ENCODE measurements at places on chromosomes 16 and 17.

DNA sequence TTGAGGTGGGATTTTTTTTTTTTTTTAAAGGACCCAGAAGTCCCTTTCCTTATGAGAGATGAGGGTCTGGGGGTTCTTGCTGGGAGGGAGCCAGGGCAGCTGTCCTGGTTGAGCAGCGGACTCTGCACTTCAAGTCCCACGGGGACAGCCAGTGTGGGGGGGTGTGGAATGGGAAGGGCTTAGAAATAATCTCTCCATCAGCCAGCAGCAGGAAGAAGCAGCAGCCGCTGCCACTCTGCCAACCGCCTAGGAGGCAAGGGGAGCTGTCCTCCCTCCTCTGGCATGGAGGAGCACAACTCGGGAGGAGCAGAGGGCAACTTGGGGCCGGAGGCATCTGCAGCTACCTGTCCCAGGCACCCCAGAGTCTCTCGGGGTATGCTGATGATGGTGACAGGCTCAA is at the start of gene KCNG4:
Gene KCNG4 (minus strand): TSS at position 104 of the 400 bp plus-strand sequence. CDS start 2,527 bp downstream, outside the sequence.
- DNase-seq = no peak

DNA sequence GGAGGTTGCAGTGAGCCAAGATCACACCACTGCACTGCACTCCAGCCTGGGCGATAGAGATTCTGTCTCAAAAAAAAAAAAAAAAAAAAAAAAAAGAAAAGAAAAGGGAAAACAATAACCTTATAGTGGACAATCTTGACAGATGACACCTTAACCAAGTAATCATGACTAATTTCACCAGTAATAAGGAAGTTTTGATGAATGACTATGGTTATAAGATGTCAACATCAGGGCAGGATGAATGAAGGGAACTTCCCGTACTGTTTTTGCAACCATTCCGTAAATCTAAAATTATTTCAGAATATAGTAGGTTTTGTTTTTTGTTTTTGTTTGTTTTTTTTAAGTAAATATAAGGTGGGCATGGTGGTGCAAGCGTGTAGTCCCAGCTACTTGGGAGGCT is 23.0 kb downstream of the GSPT1 start:
- DNase-seq = no peak

- peak; percentile 36 for DNase-seq
These were observed 863 bp downstream of the ADCY9 start for GRCh38 chr16:4115209-4115948.

DNA sequence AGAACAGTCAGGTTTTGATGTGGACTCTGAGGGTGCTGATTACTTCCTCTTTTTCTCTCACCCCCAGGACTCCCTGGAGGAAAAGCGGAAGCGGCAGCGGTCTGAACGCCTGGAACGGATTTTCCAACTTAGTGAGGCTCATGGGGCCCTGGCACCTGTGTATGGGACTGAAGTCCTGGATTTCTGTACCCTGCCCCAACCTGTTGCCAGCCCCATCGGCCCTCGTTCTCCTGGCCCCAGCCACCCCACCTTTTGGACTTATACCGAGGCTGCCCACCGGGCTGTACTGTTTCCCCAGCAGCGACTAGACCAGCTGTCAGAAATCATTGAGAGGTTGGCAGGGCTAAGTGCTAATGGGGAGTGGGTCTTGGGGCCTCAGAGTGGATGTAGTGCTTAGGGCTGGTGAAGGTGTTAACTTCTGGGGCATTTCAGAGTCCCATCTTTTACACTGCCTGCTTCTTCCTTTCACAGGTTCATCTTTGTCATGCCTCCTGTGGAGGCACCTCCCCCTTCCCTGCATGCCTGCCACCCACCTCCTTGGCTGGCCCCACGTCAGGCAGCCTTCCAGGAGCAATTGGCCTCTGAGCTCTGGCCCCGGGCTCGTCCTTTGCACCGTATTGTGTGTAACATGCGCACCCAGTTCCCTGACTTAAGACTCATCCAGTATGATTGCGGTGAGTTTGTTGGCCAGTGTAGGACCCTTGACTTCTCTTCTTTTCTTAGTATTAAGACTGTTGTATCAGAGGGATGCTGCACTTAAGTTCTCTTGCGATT is 19.1 kb upstream of the PHKG2 start:
- peak; percentile 15 for DNase-seq

- DNase-seq = no peak
These were observed 10.1 kb downstream of the IRF8 start for GRCh38 chr16:85908889-85909589.

DNA sequence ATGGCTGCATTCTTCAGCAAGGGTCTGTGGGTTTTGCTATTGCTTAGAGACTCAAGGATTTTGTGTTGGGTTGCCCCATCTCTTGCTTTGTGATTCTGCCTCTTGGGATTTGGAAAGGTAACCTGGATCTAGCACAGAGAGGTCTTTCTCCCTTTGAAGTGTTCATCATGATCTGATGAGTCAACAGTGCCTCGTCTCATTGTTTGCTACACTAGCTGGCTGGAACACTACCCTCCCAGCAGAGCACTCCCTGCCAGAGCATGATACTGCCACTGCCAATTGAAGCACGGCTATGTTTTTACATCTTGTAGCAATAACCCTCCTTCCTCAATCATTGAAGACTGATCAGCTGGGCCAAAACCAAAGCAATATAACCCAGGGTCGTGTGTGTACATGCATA is 361.0 kb downstream of the CDH13 start:
- DNase-seq = no peak

GRCh38 chr17:79044462-79044861 is 20.5 kb downstream of the C1QTNF1 start:
- DNase-seq = no peak

DNA sequence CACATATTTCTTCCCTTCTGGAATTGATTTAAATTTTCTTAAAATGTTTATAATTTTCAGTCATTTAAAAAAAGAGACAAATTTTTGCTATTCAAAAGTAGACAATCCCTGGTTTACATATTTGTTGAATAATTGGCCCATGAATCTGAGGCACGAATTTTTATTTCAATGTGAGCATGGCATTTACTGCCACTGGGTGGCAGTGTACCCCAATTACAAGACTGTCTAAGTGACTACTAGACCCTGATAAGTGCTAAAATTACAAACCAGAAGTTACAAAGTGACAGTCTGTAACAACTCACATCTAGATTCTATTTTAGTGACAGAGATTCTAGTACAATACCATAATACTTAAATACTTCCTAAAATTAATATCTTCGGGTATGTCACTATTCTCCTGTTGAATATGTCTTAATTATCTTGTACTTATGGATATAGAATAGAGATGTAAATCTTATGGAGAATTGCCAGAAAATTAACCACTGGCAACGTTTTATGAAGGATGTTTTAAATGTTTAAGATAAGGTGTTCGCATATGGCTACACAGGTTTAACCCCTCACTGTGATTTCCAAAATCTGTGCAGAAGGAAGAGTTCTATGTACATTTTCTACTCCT is 235.8 kb downstream of the MAP2K4 start:
- no peak for DNase-seq

DNA sequence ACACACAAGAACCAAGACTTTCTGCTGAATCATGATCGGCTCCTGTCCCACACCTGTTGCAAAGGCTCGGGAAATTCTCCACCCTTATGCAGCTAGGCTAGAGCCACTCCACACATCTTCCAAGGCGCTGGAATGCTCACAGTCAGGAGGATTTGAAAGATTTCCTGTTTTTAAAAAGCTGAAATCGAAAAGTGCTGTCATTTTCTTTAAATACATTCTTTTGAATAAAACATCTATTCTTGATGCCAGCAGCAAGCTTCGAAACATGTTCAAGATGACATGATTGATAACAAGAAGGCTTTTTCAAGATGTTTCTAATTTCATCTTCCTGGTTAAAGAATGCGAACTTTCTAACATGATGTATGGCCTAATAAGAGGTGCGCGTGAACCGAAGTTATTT is 219.7 kb upstream of the CDH5 start:
- DNase-seq = no peak

GRCh38 chr17:43779145-43780125 is 658 bp upstream of the DUSP3 start:
- no peak for DNase-seq

DNA sequence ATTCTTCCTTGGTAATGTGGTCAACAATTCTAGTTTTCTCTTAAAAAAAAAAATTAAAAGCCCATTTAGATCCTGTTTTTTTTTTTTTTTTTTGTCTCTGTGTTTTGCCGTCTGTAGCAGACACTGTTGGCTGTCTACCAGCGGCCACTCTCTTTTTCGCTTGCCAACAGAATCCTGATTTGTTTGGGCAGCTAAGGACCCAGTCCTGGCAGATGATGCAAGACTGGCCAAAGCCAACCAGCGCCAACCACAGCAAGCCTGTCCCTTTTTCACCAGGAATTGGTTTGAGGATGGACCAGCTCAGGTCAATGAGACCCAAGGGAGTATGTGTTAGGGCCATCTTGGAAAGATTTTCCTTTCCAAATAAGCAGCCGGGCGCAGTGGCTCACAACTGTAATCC is 28.2 kb downstream of the ST3GAL2 start:
- no peak for DNase-seq

DNA sequence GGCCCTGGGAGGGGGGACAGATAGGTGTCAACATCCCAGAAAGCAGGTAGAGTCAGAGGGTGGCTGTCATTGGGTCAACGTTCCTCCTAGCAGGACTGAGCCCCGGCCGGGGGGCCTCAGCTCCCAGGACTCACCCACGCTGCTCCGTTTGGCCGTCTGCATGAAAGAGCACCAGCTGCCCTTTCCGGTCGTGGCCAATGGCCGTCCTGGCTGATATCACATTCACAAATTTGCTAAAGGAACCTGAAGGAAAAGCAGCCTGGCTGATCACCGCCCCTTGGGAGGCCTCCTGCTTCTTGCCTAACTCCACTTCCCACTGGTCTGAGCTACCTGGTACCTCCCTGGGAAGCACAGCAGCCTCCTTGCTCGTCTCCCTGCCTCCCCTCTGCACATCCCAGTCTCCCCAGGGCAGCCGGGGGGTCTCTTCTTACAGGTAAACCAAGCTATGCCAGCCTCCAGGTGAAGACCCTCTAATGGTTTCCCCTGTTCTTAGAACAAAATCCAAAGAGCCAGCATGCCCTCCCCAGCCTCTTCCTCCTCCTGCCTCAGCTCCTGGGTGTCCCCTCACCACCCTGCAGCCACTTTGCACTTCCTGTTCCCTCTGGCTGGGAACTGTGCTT is 3.4 kb downstream of the NAGPA start:
- no peak for DNase-seq

- DNase-seq = no peak
These were observed 82.2 kb downstream of the CMC2 start for GRCh38 chr16:80924372-80924978.

DNA sequence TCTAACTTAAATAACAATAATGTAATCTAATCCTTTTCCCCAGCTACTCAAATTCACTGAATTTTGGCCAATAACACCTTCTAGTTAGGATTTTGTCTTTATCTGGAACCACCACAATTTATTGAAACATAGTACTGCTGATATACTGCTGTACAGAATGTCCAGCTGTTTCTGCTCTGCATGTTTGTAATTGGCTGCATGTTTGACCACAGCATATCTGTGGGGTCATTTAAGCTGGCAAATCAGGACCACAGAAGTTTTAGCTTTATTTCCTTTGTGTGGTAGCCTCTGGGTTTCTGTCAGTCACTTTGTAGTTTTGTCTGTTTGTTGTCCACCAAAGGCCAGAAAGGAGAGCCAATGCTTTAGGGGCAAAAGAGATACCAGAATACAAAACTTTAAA is 22.2 kb upstream of the RAB11FIP4 start:
- DNase-seq = no peak

DNA sequence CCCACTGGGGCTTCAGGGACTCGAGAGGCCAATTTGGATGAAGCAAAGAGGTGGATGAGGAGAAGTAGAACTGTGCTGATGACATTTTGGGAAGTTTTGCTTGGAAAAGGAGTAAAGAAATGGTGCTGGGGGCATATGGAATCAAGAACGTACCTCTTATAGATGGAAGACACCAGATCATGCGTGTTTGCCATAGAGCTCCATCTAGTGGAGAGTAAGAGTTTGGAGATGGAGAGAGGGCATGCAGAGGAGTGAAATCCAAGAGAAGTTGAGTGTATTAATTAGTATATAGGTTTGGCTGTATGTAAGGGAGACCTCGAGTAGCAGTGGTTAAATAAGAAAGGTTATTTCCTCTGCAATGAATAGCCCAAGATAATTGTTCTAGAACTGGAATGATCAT is 56.0 kb downstream of the SHISA6 start:
- DNase-seq = no peak

DNA sequence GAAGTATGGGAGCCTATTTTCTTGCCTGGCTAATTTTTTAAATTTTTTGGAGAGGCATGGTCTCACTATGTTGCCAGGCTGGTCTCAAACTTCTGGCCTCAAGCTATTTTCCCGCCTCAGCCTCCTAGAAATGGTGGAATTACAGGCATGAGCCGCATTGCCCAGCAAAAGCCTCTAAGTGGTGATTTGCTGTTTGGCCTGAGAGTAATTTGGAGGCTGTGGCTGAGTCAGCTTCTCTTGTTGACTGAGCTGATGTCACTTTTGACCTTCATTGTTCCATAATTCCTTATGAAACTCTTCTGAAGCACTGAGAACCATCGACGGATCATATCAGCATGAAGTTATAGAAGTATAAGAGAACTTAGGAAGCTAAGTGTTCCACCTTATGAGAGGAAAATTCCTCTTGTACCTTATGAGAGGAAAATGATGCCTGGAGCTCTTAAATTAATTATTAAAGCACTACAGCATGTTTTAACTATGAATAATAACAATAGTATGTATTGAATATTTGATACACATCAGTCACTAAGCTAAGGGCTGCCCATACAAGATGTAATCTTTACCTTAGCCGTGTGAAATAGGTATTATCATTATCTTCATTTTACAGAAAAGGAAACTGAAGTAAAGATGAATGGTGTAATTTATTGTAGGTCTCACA is 220.8 kb upstream of the MON1B start:
- DNase-seq = no peak

GRCh38 chr17:9900044-9900594 is 5.0 kb downstream of the RCVRN start:
- no peak for DNase-seq

GRCh38 chr16:11500700-11501346 is 85.9 kb downstream of the LITAF start:
- no peak for DNase-seq

DNA sequence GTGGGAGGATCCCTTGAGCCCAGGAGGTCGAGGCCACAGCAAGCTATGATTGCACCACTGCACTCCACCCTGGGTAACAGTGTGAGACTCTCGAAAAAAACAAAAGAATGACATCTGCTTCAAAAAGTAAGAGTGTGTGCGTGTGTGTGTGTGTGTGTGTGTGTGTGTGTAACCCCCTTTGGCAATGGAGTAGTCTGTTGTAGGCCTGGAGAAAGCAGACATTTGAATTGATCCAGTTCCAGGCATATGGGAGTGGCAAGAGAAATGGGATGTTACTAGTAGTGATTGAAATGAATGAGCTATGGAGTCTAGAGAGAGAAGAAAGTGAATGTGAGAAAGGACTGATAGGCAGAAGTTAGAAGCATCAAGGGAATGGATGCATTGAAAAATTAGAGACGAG is 9.9 kb downstream of the CASC3 start:
- no peak for DNase-seq

- no peak for DNase-seq
These were observed 170.3 kb upstream of the RPH3AL start for GRCh38 chr17:522919-523318.
